ENCODE measurements at places on chromosomes 5 and 9.

DNA sequence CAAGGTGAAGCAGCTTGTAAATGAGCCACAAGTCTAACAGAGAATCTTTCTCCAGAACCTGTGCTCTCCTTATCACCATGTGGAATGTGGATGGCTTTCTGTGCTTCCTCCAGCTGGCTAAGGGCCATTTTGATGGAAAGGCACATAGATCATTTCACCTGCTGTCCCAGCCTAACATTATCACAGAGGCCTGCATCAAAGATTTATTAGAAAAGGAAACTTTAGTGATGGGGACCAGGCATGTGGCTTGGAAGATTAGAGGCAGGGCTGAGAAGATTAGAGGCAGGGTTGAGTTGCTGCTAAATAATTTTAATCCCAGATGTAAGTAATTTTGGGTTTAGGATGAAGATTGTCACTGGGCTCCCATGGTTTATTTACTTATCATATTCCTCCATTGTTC, 6.3 kb downstream of the SPEF2 start:
- no peak for DNase-seq

GRCh38 chr9:4832786-4833579, 40.2 kb downstream of the RCL1 start:
- DNase-seq = no peak

GRCh38 chr9:124980431-124980830, 39.5 kb upstream of the GOLGA1 start:
- no peak for DNase-seq

DNA sequence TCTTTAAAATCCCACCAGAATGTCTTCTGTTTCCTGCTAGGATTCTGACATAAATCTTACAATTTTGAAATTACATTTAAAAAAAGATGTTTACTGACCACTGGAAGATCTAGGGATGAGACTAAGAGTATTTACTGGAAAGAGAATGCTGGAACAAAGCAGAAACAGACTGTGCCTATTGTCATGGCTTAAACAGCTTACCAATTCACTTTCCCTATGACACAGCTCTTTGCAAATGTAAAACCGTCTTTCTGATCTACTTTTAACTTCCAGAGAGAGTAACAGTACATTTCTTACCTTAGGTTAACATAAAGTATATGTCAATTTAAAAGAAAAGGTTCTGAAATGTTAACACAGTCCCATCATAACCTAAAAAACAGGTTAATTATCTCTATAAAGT, 10.7 kb downstream of the GIN1 start:
- no peak for DNase-seq

DNA sequence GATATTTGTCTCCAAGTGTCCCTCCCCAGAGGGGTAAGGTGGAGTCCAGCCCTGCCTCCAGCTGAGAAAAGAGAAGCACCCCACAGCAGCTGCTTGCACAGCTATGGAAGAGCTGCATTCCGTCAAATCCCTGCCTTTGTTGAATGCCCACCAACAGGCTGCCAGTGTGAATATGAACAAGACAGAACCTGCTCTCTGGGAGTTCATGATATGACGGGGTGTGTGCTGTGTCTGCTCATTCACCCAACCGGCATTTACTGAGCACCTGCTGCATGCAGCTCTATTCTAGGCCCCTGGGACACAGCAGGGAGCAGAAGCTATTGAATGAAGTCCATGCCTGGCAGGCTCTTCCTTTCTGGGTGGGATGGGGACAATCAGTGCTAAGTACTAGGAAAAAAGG, 238.8 kb downstream of the GADD45G start:
- DNase-seq = no peak

GRCh38 chr5:10836986-10837385, 76.0 kb upstream of the DAP start:
- DNase-seq = no peak

DNA sequence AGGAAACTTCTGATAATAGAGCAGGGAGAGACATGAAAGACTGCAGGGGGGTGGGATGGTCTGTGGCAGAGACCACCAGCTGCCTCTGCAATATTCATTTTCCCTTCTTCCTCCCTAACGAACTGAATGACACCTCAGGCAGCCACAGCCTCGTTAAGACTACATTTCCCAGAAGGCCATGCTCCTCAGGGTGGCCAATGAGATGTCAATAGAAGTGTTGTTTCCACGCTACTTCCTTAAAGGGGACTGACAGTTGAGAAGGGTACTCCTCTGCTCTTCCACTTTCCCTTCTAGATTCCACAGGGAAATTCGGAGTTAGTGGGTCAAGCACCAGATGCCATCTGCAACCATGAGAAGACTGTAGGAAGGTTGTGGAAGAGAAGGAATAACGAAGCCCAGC, 52.0 kb upstream of the DAPK1 start:
- DNase-seq = peak; percentile 7

- DNase-seq = no peak
These were observed 30.1 kb downstream of the EGR1 start for GRCh38 chr5:138495351-138495750.

GRCh38 chr5:82338771-82339373, 60.7 kb upstream of the RPS23 start:
- no peak for DNase-seq

GRCh38 chr5:14212838-14213237, 69.7 kb downstream of the TRIO start:
- no peak for DNase-seq

DNA sequence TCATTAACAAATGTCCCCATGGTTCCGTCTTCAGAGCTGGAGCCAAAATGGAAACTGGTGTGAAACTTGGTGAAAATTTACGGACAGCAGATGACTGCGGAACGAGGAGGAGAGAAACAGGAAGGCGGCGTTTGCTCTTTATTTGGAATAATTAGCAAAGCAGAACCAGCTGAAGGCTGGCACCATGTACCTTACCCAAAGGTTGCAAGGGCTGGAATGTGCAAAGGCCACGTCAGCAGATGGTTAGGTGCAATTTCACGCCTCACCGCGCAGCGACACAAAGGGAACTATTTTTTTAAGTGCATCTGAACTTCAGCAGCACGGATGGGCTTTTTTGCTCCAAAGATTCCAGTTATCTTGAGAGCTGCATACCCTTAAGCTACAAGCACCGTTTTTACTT, 127.4 kb downstream of the COL23A1 start:
- DNase-seq = no peak

- DNase-seq = no peak
These were observed 35.4 kb downstream of the ACTL7A start for GRCh38 chr9:108897324-108898096.

GRCh38 chr9:91033797-91034196, 232.2 kb downstream of the SYK start:
- DNase-seq = peak; percentile 14

GRCh38 chr9:111900151-111900857, 3.7 kb downstream of the UGCG start:
- DNase-seq = no peak

DNA sequence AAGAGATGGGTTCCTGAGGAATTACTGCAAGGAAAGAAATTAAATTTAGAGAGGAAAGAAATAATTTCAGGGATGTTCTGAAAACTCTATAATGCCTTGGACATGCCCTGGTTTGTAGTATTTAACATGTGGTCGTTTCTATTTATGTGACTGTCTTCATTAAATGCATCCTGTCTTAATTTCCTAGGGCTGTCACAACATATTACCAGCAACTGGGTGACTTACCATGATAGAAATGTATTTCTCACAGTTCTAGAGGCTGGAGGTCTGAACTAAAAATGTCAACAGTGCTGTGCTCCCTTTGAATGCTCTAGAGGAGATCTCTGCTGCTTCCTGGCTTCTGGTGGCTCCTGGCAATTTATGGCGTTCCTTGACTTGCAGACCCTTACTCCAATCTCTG, 287.7 kb downstream of the FBXL7 start:
- DNase-seq = no peak

GRCh38 chr5:26024774-26025173, 1013.6 kb downstream of the CDH9 start:
- no peak for DNase-seq

GRCh38 chr5:122236270-122237040, 75.6 kb upstream of the SNCAIP start:
- no peak for DNase-seq

- DNase-seq = no peak
These were observed at the start of gene LCN2 for GRCh38 chr9:128149001-128149701. Gene LCN2, plus strand, starts transcription at chr9:128149453. Its CDS starts 73 bp downstream, at chr9:128149526.

GRCh38 chr9:120718316-120718715, 4.0 kb upstream of the MEGF9 start:
- DNase-seq = no peak

DNA sequence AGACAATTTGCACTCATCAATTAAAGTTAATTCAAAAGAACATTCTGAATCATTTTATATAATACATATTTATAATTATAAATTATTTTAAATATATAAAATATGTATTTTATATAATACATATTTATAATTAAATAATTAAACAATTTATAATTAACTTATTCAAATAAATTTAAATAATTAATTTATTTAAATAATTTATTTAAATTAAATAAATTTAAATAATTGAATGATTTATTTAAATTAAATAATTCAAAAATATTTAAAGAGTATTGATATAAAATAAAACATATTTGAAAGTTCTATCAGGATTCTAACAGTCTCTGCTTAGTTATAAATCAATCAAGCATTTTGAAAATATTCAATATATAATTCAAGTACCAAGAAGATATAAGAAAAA, 775.5 kb upstream of the CTNND2 start:
- no peak for DNase-seq

- no peak for DNase-seq
These were observed 95.8 kb downstream of the AOPEP start for GRCh38 chr9:94822273-94822672.

DNA sequence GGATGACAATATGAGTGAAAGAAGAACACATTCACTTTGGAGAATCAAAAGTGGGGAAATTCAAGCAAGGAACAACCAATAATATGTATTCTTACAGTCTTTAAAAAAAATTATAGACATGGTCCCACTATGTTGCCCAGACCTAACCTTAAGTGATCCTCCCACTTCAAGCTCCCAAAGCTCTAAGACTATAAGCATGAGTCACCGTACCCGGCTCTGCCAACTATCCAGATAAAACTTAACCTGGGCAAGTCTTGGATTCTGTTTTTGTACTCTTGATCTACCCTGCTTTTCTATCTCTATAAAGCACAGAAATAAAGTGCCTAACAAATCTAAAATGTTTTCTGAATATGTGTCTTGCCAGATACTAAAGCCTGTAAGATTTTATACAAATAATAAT, 30.9 kb downstream of the CEMIP2 start:
- no peak for DNase-seq

GRCh38 chr5:149035372-149035790, 27.5 kb downstream of the SH3TC2 start:
- peak; percentile 50 for DNase-seq

- no peak for DNase-seq
These were observed 158.9 kb downstream of the ENTREP1 start for GRCh38 chr9:69483886-69484422.

GRCh38 chr5:33891788-33892619, at the start of gene ADAMTS12:
Gene ADAMTS12, minus strand, starts transcription at chr5:33891990. Its CDS starts 134 bp downstream, at chr5:33891856.
- no peak for DNase-seq

DNA sequence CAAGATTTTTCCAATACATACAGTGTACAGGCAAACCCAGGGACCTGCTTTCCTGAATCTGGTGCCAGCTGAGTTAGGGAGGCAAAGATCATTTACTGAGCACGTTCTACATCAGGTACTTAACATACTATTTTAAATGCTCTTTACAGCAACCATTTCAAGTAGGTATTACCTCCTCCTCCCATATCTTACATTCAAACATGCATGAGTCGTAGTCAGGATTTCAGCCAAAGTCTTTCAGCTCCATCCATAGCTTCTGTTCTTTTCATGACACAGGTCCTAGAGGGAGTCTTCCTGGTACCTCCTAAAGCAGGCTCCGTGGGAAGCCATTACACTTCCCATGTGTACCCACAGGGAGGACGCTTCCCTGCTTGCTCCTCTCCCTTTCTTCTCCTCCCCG, 11.7 kb downstream of the KCNV2 start:
- no peak for DNase-seq

- DNase-seq = no peak
These were observed 9.8 kb upstream of the NACC2 start for GRCh38 chr9:136104916-136105315.

GRCh38 chr5:91142386-91142785, 240.7 kb downstream of the ARRDC3 start:
- DNase-seq = no peak

DNA sequence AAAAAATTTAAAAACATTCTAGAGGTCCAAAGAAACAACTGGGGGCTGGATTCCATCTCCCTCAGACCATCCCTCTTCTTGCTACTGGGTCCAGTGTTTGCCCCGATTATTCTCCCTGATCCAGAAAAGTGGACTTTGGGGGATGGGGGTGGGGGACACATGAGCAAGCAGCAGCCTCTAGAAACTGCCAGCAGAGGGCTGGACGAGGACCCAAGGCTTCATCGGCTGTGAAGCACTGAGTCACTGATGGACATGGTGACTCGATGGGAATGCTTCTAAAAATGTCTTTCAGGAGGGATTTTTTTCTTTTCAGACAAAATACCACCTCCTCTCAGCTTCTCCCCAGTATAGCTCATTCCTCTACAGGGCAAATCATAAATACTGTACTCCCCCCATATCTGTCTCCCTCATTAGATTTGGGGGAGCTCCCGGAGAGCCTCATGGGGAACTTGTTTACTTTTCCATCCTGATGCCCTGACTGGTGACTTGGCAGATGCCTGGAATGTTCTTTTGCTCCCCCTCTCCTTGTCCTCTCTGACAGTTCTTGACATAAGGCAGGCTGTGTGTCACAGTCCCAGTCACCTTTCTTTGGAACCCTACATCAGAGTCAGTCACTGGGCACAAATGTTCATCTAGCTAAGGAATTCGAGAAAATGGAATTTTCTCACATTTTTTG, 67.2 kb upstream of the STC2 start:
- no peak for DNase-seq

DNA sequence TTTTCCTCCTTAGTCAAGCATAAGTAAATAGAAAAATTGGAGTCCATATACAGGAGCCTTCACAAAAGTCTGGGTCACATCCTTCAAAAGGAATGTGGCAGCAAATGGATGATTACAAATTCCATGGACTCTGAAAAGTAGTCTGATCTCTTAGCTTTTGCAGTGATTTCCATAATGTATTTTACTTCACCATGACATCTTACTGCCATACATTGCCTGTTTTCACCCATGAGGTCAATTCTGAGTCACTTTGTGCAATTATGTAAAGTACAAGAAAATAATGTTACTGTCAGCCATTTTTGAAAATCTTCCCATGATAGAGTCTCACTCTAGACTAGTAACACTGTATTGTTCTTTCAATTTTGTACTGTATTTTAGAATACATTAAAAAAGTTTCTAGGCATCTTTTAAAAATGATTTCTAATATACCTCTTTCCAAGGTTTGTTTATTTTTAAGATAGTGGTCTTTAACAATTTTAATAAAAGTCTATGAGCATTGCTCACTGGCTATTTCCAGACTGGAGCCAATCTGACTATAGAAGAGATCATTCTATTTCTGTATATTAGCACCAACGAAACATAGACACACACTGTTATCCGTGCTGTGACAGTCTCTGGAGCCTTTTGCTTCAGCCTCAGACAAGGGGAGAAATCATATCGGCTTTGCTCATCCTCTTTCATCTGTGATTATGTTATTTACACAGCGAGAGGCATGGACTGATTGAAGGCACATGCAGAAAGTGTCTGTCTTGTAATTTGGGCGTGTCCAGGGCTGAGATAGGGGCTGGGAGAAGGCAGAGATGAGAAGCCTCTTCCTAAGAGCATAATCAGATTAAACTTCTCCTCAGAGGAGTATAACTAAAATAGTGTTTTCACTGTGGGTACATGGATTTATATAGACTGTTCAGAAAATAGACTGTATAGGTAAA, 22.9 kb upstream of the ACTBL2 start:
- DNase-seq = no peak

- no peak for DNase-seq
These were observed 186.9 kb downstream of the RGS3 start for GRCh38 chr9:113650207-113651131.

GRCh38 chr5:127609957-127610356, 38.9 kb upstream of the CTXN3 start:
- DNase-seq = no peak

All from naive B cell (primary cell).